Mesendoderm (in vitro differentiated cells): ENCODE measurements at places on chromosomes 12 and 14.

GRCh38 chr12:92446083-92446460 is 256.7 kb upstream of the PLEKHG7 start:
- no peak for DNase-seq

DNA sequence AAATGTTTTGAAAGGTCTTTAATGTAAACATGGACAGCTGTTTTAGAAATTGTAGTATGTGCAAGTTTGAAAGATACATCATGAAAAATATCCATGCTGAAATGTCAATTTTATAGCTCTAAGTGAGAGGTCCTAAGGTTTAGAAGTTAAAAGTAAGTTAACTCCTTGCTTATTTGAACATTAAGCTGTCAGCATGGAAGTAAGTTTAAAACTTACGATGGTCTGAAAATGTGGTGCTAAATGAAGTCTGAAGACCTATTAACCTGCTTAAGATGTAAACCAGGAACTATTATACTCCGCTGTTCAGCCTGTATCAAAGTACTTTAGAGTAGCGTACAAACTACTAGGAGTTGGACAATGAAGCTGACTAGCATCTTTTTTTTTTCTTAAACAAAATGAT is 1082.4 kb downstream of the TMTC2 start:
- DNase-seq, result no peak

GRCh38 chr12:9866860-9867269 is 2.3 kb downstream of the CLEC2B start:
- DNase-seq, result no peak

- no peak for DNase-seq
Measured at GRCh38 chr12:106078358-106079010, 60.3 kb downstream of the NUAK1 start.

DNA sequence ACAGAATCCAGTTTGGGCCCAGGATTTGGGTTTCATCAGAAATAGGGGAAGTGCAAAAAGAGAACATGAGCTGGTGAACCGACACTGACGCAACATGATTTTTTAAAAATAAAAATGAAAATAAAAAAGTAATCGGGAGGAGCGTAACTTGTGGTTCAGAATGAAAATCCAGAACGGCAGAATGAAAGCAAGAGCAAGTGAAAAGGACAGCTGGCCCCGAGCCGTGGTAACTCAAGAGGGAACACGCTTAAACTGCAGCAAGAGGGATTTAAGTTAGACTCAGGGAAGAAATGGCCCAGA is 1.6 kb downstream of the SLC6A12 start:
- DNase-seq, result no peak

DNA sequence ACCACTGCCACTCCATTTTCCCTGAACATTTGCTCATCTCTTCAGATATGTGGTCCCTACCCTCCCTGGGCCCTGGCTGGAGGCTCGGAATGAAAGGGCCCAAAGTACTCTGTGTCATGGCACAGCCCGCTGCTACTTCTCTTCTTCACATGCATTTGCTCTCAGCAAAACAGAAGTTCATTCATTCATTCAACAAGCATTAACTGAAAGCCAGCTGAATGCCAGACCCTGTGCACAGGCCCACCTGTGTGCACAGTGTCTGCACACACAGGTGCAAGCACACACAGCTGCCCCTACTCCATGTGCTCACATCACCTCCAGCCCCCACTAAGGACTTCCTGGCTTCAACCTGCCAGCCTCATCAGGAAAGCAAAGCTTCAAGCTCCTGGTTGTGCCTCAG is 7.8 kb downstream of the WNT1 start:
- DNase-seq, result no peak

DNA sequence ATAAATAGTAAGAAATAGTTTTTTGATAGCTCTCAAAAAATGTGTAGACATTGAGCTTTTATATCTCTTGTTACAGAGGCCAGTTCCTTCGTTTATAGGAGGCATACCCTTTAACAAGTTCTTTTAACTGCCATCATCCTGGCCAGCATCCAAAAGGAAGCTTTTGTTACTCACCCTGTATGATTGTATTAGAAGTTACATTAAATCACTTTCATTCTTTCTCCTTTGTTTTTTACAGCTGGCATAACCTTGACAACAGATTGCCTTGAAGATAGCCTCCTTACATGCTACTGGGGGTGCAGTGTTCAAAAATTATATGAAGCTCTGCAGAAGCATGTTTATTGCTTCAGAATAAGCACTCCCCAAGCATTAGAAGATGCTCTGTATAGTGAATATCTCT is 20.1 kb downstream of the CGRRF1 start:
- no peak for DNase-seq

GRCh38 chr14:73220634-73221033 is 16.7 kb upstream of the PAPLN start:
- no peak for DNase-seq

DNA sequence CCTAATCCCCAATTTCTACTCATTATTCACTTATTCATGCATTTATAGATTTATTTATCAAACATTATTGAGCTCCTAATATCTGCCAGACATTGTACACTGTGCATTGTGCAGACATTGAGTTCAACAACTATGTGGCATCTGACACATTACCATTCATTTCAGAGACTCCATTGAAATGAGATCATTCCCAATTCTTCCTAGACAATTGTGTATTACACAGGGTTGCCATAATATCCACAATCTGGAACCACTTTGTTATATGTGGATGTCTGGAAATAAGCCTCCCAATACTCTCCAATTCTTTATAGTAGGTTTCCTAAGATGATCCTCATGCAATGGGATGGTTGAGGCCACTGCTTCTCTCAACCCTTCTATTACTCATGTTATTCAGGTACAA is 165.0 kb downstream of the OTOGL start:
- DNase-seq, result no peak

DNA sequence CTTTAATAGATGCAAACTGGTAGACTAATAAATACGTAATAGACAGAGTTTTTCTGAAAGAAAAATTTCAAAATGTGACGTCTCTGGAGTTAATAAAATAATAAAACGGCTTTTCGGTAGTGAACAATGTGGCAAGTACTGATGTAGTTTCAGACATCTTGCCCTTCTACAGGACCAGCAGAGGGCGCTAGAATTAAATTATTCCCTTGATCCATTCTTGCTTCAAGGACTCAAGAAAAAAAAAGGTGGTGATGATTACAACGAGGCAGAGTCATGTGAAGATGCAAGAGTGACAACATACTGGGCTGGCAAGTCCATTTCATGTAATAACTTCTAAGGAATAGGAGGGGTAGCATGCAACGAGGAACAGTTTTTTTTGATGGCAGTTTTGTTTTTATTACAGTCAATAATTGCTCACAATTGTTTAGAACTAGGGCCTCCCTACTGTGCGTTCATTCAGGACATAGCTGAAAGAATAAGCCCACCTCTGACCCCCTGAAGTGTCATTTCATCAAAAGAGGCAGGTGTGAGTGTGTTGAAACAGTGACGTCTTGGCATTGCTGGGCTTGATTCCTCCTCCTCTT is 101.0 kb upstream of the GZMB start:
- peak; percentile 82 for DNase-seq

- no peak for DNase-seq
Measured at GRCh38 chr14:21257394-21257909, 11.8 kb downstream of the HNRNPC start.

DNA sequence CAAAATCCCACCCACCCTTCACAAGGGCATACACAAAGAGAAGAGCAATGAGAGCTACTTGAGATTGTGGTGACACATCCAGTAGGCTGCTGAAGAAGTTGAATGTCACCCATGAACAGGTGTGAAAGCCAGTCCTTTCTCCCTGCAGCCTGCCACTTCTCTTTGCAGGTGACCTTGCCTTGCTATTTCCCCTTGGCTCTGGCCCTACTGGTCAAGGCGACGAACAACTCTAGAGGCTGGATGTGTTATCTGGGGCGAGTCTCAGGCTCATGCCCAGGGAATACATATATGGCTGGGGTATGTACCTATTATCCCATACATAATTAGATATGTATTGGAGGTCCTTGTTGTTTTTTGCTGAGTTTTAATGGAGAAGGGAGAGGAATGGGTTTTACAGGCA is 70.2 kb upstream of the EGLN3 start:
- no peak for DNase-seq

GRCh38 chr12:96906849-96907670 is at the start of gene NEDD1:
Gene NEDD1, plus strand, starts transcription at chr12:96907257. Its CDS starts 2,503 bp downstream, at chr12:96909760.
- peak; percentile 94 for DNase-seq

- no peak for DNase-seq
Measured at GRCh38 chr12:66446276-66446675, 144.0 kb downstream of the HELB start.

DNA sequence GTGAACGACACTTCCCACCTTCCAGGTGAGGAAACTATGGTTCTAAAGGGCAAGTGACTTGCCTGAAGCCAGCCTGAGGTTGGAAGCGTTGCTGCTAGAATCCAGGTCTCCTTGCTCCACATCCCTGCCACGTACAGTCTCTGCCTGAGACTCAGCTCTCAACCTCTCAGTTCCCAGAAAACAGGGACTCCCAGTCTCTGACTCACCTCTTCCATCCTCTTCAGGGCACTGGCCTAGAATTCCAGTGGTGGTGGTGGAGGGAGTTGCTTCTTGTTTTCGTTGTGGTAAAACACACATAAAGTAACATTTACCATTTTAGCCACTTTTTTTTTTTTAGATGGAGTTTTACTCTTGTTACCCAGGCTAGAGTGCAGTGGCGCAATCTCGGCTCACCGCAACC is 7.3 kb downstream of the GPR68 start:
- DNase-seq, result no peak

- DNase-seq, result no peak
Measured at GRCh38 chr12:57813111-57813970, 5.2 kb downstream of the AVIL start.
